ENCODE measurements at places on chromosomes 1 and 21. TPM values are rescaled to one million over a fixed set of nuclear protein-coding genes. Genes with fewer than 3 reads are reported as not detected.

HAO2 gene
- not detected for total RNA-seq

DMBX1 gene
- total RNA-seq = not detected

SNRPE gene
- 105 TPM for total RNA-seq

CD53 gene
- 0.93 TPM for total RNA-seq

GUCA2A gene
- total RNA-seq = not detected

SYPL2 gene
- total RNA-seq = 0.49 TPM

STPG1 gene
- 8.2 TPM for total RNA-seq

SPTA1 gene
- total RNA-seq = not detected

INAVA gene
- 43.9 TPM for total RNA-seq

GRCh38 chr1:225406976-225407725 is 20.7 kb downstream of the LBR start:
- DNase-seq = no peak

DNA sequence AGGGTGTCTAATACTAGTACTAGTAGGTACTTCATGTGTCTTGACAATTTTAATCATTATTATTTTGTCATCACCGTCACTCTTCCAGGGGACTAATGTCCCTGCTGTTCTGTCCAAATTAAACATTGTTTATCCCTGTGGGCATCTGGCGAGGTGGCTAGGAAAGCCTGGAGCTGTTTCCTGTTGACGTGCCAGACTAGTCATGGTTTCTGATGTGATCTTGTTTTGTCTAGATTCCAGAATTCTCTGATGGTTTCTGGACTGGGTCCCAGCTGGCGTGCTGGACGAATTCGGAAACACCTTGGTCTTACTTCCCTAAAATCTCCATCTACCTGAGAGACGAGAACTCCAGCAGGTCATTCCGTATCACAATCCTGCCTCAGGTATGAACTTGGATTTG is 66.1 kb upstream of the FAM3B start:
- no peak for DNase-seq

DNA sequence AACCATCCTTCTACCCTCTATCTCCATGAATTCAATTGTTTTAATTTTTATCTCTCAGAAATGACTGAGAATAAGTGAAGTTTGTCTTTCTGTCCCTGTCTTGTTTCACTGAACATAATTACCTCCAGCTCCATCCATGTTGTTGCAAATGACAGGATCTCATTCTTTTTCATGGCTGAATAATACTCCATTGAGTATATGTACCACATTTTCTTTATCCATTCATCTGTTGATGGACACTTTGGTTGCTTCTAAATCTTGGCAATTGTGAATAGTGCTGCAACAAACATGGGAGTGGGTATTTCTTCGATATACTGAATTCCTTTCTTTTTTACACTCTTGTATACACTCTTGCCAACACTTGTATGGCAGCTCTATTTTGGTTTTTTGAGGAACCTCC is 72.8 kb upstream of the COX20 start:
- no peak for DNase-seq

- DNase-seq = no peak
Measured at GRCh38 chr1:38454749-38455441, 404.7 kb downstream of the RRAGC start.

- DNase-seq = peak; percentile 78
Measured at GRCh38 chr21:32770871-32771523, 558 bp downstream of the PAXBP1 start.

DNA sequence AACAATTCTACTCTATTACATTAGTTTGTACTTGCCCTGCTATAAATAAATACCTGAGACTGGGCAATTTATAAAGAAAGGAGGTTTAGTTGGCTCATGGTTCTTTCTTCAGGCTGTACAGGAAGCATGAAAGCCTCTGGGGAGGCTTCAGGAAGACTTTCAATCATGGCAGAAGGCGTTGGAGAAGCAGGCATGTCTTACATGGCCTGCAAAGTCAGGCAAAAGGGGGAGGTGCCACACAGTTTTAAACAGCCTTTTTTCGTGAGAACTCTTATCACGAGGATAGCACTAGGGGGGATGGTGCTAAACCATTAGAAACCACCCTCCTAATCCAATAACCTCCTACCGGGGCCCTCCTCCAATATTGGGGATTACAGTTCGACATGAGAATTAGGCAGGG is 102.9 kb downstream of the DYRK1A start:
- DNase-seq = no peak

DNA sequence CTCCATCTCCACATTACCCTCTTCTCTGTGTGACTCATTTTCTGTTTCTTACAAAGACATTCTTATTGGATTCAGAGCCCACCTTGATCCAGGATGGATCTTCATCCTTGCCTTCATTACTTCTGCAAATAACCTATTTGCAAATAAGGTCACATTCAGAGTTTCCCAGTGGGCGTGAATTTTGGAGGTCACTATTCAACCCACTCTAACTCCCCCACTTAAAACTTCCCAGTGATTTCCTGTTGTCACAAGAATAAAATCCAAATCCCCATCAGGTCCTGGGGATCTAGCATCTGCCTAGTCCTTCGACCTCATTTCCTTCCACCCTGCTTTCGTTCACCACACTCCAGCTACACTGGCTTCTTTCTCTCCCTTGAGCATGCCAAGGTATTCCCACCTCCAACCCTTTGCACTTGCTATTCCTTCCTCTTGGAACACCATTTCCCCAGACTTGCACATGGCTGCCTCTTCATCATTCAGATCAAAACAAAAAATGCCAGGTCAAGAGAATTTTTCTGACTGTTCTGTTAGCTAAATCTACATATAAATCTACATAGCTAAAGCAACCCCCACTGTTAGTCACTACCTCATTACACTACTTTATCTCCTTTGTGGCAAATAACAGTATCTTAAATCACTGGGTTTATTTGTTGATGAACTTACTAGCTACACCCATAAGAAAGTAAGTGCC is 187.2 kb downstream of the TOMM20 start:
- no peak for DNase-seq

- DNase-seq = no peak
Measured at GRCh38 chr21:17159697-17160096, 353.1 kb upstream of the CXADR start.

GRCh38 chr1:151579436-151580225 is 32.2 kb upstream of the SNX27 start:
- DNase-seq = no peak

- no peak for DNase-seq
Measured at GRCh38 chr1:56355422-56355821, 223.9 kb downstream of the PLPP3 start.

GRCh38 chr1:23699280-23700179 is 7.9 kb downstream of the RPL11 start:
- no peak for DNase-seq

GRCh38 chr21:41816583-41817165 is 49.8 kb upstream of the RIPK4 start:
- DNase-seq = peak; percentile 82

DNA sequence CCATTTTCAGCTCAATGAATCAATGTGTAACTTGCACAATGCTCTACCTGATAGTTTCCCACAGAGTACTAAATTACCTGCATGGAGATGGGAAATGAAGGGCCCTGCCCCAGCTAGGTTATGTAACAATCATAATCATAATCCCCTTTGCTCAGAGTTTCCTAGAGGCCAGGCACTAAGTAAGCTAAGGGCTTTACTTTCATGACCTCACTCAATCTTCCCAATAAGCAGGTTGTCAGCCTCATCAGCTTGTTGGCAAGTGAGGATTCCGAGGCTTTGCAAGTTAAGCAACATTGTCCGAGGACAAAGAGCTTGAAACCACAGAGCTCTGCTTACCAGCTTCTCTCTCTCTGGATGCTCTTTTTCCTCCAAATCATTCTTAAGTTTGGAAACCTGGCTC is 64.1 kb upstream of the NTPCR start:
- DNase-seq = no peak

- no peak for DNase-seq
Measured at GRCh38 chr1:22789356-22789994, 78.8 kb downstream of the EPHB2 start.

DNA sequence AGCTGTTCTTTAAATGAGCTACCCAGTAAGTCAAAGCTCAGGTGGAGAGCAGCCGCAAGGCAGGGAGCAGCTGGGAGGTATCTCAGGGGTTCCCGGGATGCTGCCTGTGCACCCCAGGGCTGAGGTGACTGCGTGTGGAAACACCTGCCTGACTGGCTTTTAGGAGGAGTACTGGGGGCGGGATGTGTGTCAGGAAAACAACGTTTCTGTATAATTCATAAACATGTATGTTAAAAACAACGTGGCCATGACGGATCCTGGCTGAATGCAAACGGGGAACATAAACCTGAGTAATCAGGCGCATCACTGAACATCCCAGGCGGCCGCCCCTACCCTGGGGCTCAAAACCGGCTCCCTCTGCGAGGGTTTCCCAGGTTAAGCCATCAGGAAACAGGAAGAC is 1.5 kb downstream of the C1orf159 start:
- no peak for DNase-seq

DNA sequence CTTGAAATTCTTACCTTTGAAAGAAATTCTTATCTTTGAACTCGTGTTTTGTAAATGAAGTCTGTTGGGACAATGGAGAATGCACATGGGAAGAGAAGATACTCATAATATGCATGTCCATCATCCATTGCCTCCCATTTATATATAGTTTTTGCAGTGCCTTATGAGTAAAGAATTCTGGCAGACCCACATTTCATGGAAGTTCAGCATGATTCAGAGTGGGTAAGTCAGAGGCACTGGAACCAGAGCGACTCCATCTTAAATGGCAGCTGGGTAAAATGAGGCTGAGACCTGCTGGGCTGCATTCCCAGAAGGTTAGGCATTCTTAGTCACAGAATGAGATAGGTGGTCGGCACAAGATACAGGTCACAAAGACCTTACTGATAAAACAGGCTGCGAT is 13.8 kb downstream of the LAX1 start:
- no peak for DNase-seq

- DNase-seq = peak; percentile 8
Measured at GRCh38 chr1:42381280-42381673, 685 bp downstream of the RIMKLA start.

- DNase-seq = no peak
Measured at GRCh38 chr21:14888202-14888601, 176.6 kb downstream of the NRIP1 start.

GRCh38 chr21:42760361-42760950 is 107.0 kb downstream of the PDE9A start:
- no peak for DNase-seq

DNA sequence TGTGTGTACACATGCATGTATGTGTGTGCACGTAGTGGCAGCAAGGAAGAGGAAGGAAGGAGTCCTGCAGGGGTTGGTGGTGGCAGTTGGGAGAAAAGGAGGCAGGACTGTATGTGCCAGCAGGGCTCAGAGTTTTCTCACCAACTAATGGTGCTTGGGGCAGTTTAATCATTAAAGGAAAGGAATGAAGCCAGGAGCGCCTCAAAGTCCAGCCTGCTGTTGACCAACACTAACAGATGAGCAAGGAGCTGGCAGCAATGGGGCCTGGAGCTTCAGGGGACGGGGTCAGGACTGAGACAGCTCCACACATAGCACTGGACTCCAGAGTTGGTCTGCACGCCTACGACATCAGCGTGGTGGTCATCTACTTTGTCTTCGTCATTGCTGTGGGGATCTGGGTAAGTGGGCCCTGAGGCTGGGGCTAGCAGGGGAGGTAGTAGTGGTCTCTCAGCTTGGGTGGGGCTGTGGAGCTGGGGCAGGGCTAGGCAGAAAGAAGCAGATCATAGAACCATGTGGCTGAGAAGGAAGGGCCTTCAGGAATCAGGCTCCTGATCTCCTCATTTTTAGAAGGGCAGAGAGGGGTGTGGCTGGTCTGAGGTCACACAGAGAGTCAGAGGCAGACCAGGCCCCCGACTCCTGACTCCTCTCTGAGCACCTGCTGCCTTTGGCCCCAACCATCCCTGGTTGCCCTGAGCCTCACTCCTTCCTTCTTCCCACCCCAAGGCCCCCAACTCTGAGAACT is at the start of gene SLC5A9:
SLC5A9 (plus strand) TSS at position 216 of the 742 bp plus-strand sequence; CDS start at position 237, 21 bp downstream.
- no peak for DNase-seq

- no peak for DNase-seq
Measured at GRCh38 chr1:171254859-171255258, 6.6 kb downstream of the FMO1 start.

- DNase-seq = no peak
Measured at GRCh38 chr1:59194621-59195020, 102.3 kb upstream of the FGGY start.

DNA sequence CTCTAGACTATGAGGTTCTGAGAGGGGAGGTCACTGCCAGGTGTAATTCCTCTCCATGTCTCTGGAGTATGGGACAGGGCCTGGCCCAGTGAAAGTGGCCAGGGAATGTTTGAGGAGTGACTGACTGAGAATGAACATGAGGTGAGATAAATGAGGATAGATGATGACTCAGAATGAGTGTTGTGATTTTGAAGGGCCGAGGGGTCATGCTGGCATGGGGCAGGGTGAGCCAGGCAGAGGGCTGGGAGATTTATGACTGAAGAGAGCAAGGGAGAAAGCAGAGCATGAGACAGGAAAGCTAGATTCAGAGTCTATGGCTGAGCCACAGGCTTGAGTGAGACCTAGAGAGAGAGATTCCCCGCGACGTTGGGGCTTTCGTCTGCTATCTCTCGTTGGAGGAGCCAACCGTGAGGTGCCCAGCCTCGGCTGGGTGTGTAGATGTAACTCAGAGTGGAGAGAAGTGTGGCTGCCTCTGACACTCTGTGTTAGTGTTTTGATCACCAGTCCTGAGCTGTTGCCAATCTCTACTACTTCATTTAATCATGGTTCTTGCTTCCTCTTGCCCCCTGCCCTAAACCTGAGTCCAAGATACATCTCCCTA is 50.1 kb downstream of the FOXD2 start:
- no peak for DNase-seq

DNA sequence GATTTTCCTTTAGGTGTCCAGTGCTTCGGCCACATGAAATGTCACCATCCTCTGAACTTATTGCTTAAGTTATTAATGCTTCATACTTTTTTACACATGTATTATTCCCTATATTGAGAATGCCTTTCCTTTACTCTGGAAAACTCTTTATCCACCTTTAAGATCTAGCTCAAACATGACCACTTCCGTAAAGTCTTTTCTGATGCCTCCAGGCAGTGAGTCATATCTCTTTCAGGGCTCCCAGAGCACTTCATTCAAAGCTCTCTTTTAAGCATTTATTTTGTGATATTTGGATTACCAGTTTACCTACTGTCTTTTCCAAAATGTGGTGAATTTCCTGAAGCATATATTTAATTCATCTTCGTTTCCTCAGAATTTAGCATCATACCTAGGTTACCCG is 178.9 kb downstream of the HS2ST1 start:
- no peak for DNase-seq
